ENCODE measurements at places on chromosomes 1 and 21.

DNA sequence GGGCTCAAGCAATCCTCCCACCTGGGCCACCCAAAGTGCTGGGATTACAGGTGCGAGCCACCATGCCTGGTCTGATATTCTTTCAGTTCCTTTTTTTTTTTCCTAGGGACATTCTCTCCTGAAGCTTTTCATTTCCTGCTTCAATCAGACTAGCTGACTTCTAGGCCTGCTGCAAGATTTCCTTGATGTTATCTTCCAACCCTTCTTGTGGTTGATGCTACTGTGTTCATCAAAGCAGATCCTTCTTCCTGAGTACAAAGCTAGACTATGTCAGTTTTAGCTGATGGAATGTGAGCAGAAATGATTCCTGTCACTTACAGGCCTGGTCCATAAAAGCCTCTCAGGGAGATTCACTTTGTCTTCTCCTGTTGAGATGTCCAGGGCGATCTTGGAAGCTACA is 146.4 kb downstream of the CDC7 start:
- DNase-seq = no peak

DNA sequence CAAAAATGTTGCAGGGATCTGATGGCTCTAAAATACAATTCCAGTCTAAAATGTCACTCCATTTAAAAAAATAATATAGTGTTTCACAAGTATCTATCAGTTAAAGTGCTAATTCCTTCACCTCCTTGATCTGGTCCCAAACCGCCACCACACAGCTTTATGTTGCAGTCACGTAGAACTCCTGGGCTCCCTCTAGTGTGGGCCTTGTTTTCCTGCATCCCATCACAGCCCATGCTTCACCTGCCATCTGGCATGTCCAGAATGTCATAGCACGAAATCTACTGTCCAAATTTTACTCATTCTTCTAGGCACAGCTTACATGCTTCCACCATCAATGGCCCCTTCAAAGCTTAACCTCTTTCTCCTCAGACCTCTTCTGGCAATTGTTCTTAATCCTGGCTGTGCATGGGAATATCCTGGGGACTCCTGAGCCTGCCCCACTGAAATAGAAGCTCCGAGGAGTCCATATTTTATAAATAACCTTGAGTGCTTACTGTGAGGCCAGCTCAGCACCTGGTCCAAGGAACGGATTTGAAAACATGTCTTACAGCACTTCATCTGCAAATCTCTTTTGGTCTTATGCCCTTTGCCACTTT is 15.5 kb downstream of the FYB2 start:
- DNase-seq = peak; percentile 90

DNA sequence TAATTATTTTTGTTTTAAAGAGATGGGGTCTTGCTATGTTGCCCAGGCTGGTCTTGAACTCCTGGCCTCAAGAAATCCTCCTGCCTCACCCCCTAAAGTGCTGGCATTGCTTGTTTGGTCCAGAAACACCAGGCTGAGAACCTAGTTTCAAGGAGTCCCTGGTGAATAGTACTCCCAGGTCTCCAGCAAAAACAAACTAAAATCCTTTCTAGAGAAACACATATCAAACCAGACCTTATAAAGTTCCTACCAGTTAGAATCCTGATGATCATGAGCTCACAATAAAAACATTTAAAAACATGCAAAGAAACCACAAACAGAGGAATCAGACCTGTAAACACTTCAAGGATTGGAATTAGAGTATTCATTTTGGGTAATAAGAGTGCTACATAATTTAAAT is 34.4 kb upstream of the PADI1 start:
- no peak for DNase-seq

DNA sequence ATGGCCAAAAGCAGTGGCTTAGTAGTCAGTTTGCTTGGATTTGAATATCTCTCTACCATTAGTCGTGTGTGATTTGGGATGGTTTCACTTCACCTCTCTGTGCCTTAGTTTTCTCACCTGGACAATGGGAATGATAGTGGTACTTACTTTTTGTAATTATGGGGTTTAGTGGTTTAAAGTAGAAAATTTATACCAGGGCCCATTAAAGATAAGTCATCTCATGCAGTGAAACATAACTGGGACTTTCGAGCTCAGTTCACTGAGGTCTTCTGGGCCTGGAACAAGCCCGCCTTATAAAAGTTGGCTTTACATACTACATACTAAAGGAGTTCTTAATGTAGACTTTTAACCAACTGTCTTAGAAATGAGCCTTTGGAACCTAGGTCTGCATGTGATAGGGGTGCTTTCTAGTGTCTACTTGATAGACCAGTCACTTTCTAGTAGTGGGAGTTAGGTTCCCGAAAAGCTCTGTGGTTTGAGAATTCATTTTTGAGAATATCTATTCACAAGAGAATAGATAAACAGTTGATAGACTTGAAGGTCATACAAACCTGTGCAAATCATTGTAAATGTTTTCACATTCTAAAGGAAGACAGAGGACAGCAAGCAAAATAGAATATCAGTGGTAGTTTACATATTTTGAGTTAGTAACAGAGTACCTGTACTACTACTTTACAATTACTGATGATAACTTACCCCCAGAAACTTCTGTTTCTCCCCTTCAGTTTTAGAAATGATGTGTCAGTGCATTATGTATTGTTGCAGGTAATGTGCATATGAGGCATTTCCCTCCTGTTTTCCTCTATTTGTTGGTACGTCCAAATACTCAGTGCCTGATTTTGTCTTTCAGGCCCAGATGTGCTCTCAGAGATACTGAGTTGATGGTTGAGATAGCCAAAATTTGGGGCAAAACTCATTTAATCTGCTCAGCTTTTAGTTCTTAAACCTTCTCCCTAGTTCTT is 48.0 kb downstream of the DYRK1A start:
- no peak for DNase-seq

DNA sequence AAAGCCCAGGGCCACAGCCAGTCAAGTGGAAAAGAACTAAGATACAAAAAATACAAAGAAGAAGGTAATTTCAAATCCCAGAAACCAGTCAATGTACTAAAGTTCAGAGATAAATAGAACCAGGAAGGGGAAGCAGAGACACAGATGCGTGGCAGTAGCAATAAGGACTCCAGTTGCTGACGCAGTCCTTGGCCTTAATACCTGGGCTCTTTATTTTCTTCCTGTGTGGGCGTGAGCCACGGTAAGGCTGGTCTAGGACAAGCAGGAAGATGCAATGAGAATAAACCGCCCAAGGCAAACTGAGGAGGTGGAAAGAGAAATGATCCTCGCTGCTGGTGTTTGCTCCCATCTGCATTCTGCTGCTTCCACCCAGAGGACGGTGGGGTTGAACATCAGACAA is 65.6 kb upstream of the PLXNA2 start:
- DNase-seq = no peak

DNA sequence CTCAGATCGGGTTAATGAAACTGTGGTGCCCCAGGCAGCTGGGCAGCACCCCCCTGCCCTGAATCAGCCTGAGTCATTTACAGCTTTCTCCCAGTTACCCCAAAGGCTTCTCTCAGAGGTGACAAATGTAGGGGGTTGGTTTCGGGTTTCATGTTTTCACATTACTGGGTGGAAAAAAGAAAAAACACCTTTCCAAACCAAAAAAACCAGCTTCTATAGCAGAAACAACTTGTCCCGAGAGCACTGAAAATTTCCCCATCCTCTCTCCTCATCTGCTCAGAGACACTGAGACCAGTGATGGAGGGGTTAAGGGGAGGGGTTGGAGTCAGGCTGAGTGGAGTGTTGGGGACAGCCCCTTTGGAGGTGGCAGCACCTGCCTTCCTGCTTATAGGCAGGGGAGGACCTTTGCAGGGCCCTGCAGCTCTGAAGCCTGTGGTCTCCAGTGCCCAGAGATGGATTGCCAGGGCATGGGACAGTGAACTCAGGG is 15.6 kb downstream of the UTP11 start:
- DNase-seq = peak; percentile 77

DNA sequence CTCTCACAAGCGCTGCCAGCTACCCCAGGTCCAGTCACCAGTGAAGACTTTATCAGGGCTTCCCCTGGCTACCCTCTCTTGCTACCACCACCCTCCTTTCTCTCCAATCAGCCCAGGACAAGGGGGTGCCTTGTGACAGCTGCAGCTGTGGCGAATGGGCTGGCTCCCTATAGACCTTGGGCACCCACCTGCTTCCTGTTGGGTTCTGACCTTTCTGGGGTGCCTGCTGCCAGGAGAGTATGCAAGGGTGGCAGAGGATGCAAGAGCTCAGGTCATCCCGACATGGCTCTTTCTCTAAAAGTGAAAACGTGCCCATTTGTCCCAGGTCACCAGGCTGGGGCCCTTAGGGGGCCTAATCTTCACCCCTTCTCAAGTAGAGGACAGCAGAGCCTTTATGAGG is 6.6 kb downstream of the KLHDC8A start:
- no peak for DNase-seq

DNA sequence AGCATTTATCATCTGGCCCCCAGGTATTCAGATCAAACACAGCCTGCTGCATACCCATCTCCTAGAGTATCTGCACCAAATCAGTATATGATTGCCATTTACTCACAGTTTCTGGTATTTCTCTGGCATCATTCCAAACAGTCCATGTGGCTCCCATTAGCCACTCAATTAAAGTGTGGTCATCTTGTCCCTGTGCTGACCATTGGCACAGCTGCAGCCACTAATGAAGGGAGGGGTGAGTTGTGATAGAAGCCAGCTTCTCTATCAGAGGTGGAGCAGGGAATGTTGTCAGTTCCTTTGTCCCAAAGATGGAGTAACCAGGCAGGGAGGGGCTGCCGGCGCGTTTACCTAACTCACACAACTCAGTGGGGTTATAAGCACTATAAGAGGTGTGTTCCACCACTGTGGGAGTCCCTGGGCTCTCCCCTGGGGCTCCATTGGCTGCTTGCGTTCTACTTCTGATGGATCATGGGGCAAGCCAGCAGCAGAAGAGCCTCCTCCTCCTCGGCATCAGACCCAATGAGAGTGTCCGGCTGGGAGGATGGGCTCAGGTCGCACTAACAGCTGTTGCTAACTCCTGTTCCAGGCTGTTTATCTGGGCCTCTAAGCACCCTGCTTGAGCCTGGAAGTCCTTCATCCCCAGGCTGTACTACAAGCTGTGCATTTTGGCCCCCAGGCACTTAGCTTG is 108.6 kb downstream of the GDAP2 start:
- no peak for DNase-seq

- no peak for DNase-seq
Observed at GRCh38 chr1:216794586-216794985, 71.4 kb upstream of the ESRRG start.

- peak; percentile 94 for DNase-seq
Observed at GRCh38 chr1:89358287-89358893, 5.5 kb upstream of the GBP6 start.

DNA sequence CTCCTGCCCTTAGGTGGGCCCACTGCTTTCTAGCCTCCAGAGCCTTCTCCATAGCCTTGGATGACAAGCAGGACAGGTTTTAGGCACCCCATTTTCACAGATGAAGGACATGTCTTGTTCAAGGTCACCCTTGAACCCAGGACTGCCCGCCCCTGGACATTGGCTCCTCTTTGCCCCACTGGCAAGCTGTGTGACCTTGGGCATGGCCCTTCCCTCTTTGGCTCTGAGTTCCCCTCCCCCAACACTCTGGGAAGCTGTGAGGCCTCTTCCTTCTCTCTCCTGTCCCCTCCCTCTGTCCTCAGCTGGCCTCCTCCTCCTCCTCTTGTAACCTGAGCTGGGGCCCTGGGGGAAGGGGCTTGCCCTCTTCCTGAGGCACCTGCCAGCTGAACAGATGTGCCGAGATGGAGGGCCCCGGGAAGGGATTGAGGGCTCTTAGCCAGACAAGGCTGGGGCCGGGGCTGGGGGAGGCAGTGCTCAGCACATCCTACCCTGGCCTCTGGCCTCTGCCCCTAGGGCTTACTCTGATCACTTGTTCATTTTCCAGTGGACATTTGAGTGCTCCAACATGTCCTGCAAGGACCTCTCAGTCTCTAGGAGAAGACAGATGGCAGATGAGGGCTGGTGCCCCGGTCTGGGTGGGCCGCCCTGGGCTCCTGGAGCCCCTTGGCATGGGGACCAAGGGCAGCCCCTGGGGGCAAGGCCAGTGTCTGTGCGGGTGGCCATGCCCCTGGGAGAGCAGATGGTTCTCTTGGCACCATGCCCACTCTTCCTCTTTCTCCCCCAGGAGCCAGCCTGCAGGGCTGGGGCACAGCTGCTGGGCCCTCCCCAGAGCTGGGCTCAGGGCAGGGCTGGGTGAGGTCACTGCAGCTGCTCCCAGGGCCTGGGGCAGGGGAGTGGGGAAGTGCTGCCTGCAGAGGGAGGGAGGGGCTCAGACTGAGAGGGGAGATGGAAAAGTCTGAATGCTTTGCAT is 10.7 kb downstream of the FOXO6 start:
- peak; percentile 93 for DNase-seq

DNA sequence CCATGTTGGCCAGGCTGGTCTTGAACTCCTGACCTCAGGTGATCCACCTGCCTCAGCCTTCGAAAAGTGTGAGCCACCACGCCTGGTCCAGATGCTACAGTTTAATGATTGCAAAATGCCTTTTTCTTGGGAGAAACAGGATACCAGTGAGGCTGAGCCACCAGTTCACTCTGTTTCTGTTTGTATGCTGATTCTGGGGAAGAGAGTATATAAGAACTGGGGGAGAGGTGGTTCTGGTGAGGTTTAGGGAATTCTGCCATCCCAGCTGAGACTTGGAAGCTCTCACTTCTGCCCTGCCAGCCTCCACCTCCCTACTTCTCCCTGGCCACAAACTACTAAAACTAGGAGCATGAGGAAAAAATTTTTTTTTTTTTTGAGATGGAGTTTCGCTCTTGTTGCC is 8.1 kb upstream of the PMF1 start:
- no peak for DNase-seq

DNA sequence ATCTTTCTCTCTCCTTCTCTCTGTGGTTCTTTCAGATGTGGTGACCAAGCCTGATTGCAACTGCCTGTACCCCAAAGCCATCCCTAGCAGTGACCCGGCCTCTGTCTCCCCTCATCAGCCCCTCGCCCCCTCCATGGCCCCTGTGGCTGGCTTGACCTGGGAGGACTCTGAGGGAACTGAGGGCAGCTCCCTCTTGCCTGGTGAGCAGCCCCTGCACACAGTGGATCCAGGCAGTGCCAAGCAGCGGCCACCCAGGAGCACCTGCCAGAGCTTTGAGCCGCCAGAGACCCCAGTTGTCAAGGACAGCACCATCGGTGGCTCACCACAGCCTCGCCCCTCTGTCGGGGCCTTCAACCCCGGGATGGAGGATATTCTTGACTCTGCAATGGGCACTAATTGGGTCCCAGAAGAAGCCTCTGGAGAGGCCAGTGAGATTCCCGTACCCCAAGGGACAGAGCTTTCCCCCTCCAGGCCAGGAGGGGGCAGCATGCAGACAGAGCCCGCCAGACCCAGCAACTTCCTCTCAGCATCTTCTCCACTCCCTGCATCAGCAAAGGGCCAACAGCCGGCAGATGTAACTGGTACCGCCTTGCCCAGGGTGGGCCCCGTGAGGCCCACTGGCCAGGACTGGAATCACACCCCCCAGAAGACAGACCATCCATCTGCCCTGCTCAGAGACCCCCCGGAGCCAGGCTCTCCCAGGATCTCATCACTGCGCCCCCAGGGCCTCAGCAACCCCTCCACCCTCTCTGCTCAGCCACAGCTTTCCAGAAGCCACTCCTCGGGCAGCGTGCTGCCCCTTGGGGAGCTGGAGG is 12.7 kb downstream of the CSF1 start:
- peak; percentile 88 for DNase-seq

DNA sequence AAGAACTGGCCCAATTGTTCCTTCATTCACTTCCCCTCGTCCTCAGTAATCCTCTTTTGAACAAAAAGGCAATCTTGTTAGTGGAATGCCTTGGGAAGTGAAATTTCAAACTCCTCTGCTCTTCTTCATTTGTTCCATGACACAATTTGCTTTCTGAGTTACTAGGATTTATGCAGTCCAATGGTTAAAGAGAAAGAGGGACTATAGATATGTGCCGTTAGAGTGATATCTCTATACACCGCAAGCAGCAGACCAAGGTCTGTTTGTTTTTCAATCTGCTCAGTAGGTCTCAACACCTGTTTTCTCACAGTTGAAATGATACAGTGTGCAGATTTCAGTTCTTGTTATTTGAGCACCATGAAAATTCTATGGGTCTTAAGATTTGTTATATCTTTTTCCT is 244.0 kb downstream of the DNM3 start:
- no peak for DNase-seq

Measured in endodermal cell (in vitro differentiated cells).